ENCODE measurements at places on chromosomes 6 and 20. TPM values are rescaled to one million over a fixed set of nuclear protein-coding genes. Genes with fewer than 3 reads are reported as not detected.

DNA sequence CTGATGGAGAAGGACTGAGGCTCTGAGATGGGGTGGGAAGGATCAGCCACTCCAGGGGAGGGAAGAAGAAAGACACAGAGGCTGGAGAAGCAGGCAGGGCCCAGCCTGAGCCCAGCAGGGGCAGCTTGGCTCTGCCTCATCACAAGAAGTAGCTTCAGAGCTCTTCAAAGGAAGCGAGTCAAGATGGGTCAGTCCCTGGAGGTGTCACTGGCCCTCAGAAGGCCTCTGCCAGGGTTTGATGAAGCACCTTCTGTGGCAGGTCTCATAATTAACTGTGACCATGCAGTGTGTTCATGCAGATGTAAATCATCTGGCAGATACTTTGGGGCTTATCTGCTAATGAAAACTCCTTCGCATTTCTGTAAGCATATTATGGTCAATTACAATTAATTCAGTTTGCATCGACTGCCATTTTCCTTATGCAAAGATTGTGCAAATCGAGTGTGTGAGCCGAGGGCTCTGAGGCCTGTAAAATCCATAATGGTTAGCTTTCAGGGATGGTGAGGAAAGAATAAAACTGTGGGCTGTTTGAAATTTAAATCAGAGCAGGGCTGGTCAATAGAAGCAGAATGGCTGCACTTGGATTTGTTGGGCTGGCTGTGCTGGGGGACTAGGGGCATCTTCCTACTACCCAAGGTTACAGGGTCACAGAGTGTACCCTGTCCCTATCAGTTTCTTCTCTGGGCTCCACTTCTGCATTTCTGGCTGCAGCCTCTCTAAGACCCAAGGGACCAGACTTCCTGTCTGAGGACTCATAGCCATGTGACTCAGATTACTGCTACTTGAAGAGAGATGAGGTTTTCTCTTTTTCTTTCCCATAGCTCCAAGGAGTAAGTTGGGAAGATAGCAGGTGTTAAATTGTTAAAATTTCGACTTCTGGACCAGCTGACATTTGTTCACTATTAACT, 376.6 kb downstream of the DHX35 start:
- H3K4me1 ChIP-seq: peaks cover 1% of the 10 kb centered on the region
- H3K27ac ChIP-seq: no peak overlapping the region
- no peak for DNase-seq
- no peaks in the 10 kb centered on the region for H3K27me3 ChIP-seq
- H3K36me3 ChIP-seq: no peaks in the 10 kb centered on the region

DNA sequence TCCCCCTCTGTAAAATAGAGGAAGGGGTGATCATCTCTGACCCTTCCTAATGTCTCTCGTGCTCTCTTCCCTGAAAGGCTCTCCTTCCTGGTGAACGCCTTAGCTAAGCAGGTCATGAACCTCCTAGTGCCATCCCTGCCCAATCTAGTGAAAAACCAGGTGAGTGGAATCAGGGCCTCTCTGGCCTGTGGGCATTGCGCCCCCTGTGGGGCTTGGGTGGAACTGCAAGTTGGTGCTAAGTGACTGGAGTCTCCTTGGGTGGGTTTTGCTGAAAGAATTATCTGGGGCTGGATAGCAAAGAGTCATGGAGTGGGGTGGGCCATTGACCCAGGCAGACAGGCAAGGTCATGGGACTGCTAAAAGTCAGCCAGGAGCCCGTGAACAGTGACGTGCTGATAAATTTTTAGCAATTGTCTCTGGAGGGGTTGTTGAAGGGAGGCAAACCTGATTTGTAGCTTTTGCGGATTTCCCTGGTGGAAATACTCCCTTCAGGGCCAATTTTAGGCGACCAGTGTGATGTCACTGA, 8.9 kb downstream of the BPIFB1 start:
- no peaks in the 10 kb centered on the region for H3K36me3 ChIP-seq
- H3K27me3 ChIP-seq: peaks cover 21% of the 10 kb centered on the region
- peak; percentile 82 for DNase-seq
- no peak overlapping the region for H3K4me3 ChIP-seq
- H3K4me1 ChIP-seq: no peaks in the 10 kb centered on the region

DNA sequence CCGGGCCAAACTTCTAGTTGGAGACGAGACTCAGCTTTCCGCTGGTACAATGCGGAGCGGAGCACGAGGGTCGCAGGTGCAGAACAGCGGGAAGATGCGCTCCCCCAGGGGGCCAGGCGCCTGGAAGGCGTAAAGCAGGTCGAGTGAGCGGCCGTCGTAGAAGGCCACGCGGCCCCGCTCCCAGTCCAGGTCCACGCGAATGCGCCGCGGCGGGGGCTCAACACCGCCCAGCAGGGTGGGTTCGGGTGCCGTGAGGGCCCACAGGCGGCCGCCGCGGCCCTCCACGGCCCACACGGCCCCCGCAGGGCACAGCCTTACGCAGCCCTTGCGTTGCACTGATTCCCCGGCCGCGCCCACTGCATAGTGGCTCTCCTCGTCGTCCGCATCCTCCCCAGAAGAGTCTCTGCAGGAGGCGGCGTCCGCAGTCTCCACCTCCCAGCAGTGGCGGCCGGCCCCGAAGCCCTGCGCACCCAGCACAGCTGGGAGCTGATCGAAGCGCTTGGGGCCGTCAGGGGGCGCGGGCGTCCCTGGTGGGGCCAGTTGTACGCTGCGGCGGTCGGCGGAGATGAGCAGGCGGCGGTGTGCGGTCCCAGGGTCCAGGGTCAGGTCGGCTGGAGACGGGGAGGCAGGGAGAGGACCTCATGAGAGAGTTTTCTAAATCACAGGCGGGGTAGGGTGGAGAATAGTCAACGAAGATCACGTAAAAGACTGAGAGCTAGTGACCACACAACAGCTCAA, 4.3 kb downstream of the PPP1R11 start:
- H3K4me3 ChIP-seq: peak overlapping the region; percentile 37
- peaks cover 53% of the 10 kb centered on the region for H3K27me3 ChIP-seq
- peak; percentile 59 for DNase-seq
- peaks cover 25% of the 10 kb centered on the region for H3K36me3 ChIP-seq
- H3K27ac ChIP-seq: no peak overlapping the region

DNA sequence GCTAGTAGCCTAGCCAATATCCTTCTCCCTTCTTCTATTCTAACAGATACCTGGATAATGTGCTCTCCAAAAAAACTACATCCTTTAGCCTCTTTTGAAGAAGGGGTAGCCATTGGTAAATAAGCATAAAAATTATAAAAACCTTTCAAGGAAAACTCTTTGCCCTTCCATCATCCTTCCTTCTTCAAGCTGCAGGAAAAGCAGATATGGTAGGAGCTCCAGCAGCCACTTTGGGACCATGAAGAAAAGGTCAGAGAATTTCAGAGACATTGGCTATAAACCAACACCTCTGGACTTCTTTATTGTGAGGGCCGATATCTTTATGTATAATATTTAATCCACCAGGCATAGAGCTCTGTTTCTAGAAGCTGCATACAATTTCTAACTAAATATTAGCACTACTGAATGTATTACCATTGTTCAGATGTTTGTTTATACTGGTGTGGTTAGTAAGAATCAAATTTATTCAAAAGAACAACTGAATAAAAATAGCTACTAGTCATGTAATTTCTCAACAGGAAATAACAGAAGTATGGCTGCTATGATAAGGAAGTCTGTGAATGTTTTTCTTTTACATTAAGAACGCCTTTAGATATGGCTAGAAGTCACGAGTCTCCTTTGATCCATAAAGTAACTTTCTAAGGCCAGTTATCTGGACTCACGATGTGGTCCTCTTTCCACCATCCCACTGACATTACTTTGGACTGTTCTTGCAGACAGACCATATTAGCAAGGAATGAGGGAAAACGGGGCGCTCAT, 32.2 kb downstream of the MYLK4 start:
- no peaks in the 10 kb centered on the region for H3K4me1 ChIP-seq
- no peaks in the 10 kb centered on the region for H3K36me3 ChIP-seq
- no peak overlapping the region for H3K4me3 ChIP-seq
- H3K27me3 ChIP-seq: peaks cover 3% of the 10 kb centered on the region
- DNase-seq: no peak
- no peak overlapping the region for H3K27ac ChIP-seq

DNA sequence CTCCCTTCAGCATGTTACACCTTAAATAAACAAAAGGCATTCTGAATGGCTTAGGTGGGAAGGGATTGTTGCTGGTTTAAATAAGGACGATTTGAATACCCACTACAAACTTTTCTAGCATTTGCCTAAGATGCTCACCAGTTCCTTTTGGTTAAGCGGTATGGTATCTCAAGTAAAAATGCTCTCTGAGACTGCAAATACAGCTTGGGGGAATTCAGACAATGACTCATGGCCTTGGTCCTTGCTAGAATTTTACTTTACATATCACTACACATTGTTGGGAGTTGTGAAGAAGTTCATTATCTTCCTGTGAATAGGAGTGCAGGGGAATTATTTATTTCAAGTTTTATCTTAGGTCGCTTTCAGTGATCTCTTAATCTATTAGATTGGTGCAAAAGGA, 670.7 kb downstream of the UTRN start:
- H3K27ac ChIP-seq: no peak overlapping the region
- no peak for DNase-seq
- no peak overlapping the region for H3K4me3 ChIP-seq
- no peaks in the 10 kb centered on the region for H3K36me3 ChIP-seq
- H3K4me1 ChIP-seq: no peaks in the 10 kb centered on the region
- H3K27me3 ChIP-seq: no peaks in the 10 kb centered on the region

- no peak overlapping the region for H3K4me3 ChIP-seq
- no peaks in the 10 kb centered on the region for H3K4me1 ChIP-seq
- no peak overlapping the region for H3K27ac ChIP-seq
- H3K36me3 ChIP-seq: no peaks in the 10 kb centered on the region
- DNase-seq: no peak
Measured at GRCh38 chr6:126718600-126719327, 378.8 kb downstream of the CENPW start.

- peak overlapping the region; percentile 100 for H3K27ac ChIP-seq
- H3K27me3 ChIP-seq: no peaks in the 10 kb centered on the region
- DNase-seq: peak; percentile 67
- H3K4me1 ChIP-seq: peaks cover 35% of the 10 kb centered on the region
- peaks cover 7% of the 10 kb centered on the region for H3K36me3 ChIP-seq
Measured at GRCh38 chr6:26232940-26233648, 131.9 kb upstream of the BTN3A2 start.

GRCh38 chr6:29750709-29751108, 27.5 kb downstream of the HLA-F start:
- H3K27ac ChIP-seq: peak overlapping the region; percentile 61
- H3K27me3 ChIP-seq: peaks cover 2% of the 10 kb centered on the region
- H3K4me1 ChIP-seq: peaks cover 55% of the 10 kb centered on the region

- H3K27me3 ChIP-seq: no peaks in the 10 kb centered on the region
- peak overlapping the region; percentile 75 for H3K4me3 ChIP-seq
- H3K36me3 ChIP-seq: no peaks in the 10 kb centered on the region
- DNase-seq: no peak
- H3K27ac ChIP-seq: peak overlapping the region; percentile 93
- peaks cover 36% of the 10 kb centered on the region for H3K4me1 ChIP-seq
Measured at GRCh38 chr6:2793534-2794151, 28.4 kb downstream of the WRNIP1 start.

DNA sequence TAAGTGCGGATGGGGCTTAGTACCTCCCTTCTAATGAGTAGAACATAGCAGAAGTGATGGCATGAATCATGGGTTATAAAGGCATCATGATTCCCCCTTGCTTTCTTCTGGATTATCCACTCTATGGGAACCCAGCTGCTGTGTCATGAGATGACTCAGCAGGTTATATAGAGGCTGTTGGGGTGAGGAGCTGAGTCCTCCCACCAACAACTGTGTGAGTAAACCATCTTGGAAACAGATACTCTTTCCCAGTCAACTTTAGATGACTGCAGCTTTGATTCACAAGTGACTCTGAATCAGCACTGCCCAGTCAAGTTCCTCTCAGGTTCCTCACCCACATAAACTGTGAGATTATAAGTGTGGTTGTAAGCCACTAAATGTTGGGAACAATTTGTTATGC, 46.3 kb downstream of the FAM83B start:
- H3K27ac ChIP-seq: no peak overlapping the region
- no peak overlapping the region for H3K4me3 ChIP-seq
- DNase-seq: no peak
- no peaks in the 10 kb centered on the region for H3K36me3 ChIP-seq
- H3K27me3 ChIP-seq: no peaks in the 10 kb centered on the region

GRCh38 chr20:62336329-62336728, 30.8 kb downstream of the LAMA5 start:
- H3K4me3 ChIP-seq: no peak overlapping the region
- peaks cover 1% of the 10 kb centered on the region for H3K27me3 ChIP-seq
- no peak for DNase-seq
- H3K4me1 ChIP-seq: no peaks in the 10 kb centered on the region
- no peak overlapping the region for H3K27ac ChIP-seq

- H3K36me3 ChIP-seq: no peaks in the 10 kb centered on the region
- no peak overlapping the region for H3K27ac ChIP-seq
- H3K4me1 ChIP-seq: peaks cover 15% of the 10 kb centered on the region
- no peaks in the 10 kb centered on the region for H3K27me3 ChIP-seq
- H3K4me3 ChIP-seq: no peak overlapping the region
- no peak for DNase-seq
Measured at GRCh38 chr6:112044856-112045255, 9.0 kb upstream of the CCN6 start.

DNA sequence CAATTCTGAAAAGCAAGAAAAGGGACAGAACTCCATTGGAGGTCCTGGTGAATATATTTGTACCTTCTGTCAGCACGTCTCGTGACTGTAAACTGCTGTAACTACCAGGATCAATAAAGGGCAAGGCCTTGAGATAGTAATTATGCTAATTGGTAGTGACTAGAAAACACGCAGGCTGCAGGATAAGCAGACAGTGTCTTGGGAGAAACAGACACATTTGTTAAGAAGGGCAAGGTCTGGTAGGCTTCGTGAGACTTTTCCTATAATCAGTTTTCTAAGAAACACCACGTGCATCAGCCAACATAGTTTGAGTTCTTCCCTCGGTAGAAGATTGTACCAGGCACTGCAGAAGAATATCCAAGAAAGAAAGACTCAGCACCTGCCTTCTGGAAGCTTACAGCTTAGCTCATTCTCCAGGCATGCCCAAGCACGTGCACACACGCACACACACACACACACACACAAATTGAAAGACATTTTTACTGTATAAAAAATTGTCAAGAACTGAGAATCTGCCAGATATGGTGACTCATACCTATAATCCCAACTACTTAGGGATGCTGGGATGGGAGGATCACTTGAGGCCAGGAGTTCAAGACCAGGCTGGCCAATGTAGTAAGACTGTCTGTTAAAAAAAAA, 167.0 kb upstream of the SASH1 start:
- H3K27me3 ChIP-seq: peaks cover 5% of the 10 kb centered on the region
- H3K4me1 ChIP-seq: no peaks in the 10 kb centered on the region
- H3K36me3 ChIP-seq: no peaks in the 10 kb centered on the region

- H3K27ac ChIP-seq: no peak overlapping the region
- H3K4me3 ChIP-seq: no peak overlapping the region
- H3K4me1 ChIP-seq: peaks cover 6% of the 10 kb centered on the region
- H3K27me3 ChIP-seq: peaks cover 49% of the 10 kb centered on the region
Measured at GRCh38 chr20:63509088-63509564, 10.2 kb upstream of the EEF1A2 start.

GRCh38 chr6:148388521-148388920, 45.9 kb downstream of the SASH1 start:
- no peak for DNase-seq
- H3K27me3 ChIP-seq: peaks cover 11% of the 10 kb centered on the region
- H3K4me1 ChIP-seq: no peaks in the 10 kb centered on the region
- H3K27ac ChIP-seq: no peak overlapping the region

GRCh38 chr6:98832284-98833056, 1.9 kb upstream of the POU3F2 start:
- H3K36me3 ChIP-seq: peaks cover 1% of the 10 kb centered on the region
- H3K4me3 ChIP-seq: peak overlapping the region; percentile 84
- H3K27me3 ChIP-seq: peaks cover 82% of the 10 kb centered on the region
- peak overlapping the region; percentile 32 for H3K27ac ChIP-seq
- H3K4me1 ChIP-seq: peaks cover 26% of the 10 kb centered on the region
- DNase-seq: peak; percentile 38

The TFAP2C gene
- total RNA-seq: not detected

The HDGFL1 gene
- total RNA-seq: not detected

The HLA-DMA gene
- 36.1 TPM for total RNA-seq

The CALHM6 gene
- 23.2 TPM for total RNA-seq

The LY6G6C gene
- not detected for total RNA-seq

The SPATA2 gene
- total RNA-seq: 9.1 TPM

The CDH26 gene
- total RNA-seq: 2.5 TPM

The ADGRG6 gene
- 0.91 TPM for total RNA-seq

The OR12D2 gene
- not detected for total RNA-seq

Measured in activated naive CD8-positive, alpha-beta T cell treated with anti-CD3 and anti-CD28 coated beads, Interleukin-2, amount 10 ng/mL, durations not matched to agents 7 days and 5 days (primary cell).